Bronchial epithelial cell (primary cell): ENCODE measurements at places on chromosomes 4 and X.

- no peak for DNase-seq
These were observed 35.8 kb downstream of the SLC10A7 start for GRCh38 chr4:146485968-146486367.

DNA sequence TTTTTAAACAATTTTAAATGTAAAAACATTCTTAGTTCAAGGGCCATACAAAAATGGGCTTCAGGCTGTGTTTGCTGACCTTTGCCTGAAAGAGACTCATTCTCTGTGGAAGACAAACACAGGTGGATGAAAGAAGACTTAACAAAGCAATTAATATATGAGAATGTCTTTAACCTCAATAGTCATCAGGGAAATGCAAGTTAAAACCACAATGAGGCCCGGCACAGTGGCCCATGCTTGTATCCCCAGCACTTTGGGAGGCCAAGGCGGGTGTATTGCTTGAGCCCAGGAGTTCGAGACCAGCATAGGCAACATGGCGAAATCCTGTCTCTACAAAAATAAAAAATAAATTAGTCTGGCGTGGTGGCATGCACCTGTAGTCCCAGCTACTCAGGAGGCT is 7.1 kb upstream of the SMARCA1 start:
- DNase-seq: no peak

DNA sequence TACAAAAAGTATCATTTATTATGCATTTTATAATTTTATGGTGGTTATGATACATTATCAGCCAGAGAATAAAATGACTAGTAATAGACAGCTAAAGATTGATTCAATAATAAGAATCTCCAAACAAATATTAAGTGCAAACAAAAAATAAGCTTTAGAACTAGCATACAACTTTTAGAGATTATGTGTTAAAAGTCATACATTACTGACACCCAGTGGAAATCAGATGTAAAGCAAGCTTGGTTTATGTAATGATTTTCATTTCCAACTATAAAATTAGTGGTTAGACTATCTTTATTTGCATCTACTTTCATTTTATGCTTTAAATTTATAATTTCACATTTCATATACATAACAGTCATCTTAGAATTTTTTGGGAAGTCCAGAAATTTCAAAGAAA is 57.7 kb downstream of the IL13RA2 start:
- DNase-seq: peak; percentile 25

DNA sequence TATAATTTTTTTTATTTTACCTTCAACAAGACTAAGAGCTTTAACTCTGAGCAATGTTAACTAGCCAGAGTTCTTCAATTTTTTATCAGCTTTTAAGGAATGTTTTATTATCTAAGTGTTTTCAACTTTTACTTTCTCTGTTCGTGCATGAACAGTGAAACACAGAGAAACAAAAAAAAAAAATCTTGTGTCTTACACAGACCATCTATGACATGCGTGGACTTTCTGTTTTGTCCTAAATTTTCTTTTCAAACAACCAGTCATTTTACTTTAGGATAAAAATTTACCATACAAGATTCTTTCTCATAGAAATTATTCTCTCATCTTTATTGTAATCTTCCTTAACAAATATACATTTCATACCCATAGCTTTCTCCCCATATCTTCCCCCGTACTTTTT is 731.9 kb upstream of the PCDH10 start:
- DNase-seq: no peak

DNA sequence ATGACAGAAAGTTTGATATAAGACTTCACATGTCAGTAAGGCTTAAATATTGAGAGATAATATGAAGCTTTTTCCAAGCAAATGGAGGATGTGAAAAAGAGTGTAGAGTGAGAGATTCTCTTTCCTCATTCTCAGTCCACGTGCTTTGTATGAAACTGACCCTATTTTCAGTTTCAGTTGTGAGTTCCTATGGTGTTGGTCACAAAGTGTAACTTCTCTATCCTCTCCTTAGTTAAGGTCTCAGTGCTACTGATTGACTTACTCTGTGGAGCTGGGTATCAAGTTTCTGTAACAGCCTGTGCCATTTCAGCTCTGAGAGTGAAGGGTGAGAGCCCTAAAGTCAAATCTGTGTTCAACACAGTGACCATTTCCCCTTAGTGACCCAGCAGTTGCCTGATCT is 277.2 kb downstream of the EPHA5 start:
- DNase-seq: no peak

DNA sequence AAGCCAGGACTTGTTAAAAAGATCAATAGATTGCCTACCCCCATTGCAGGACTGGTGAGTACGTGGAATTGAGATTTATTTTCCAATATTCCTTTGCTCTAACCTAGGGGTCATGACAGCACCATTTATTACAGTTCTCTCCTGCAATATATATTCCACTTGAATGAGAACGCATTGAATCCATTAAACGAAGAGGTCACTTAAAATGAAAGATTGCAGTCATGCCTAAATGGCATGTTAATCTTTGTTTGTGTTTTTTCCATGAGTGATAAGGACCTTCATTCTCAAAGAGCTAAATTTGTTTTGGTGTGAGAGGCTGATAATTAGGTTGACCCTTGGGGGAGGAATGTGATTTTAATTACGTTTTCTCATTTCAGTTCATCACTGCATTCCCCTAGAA is 13.5 kb upstream of the LIMCH1 start:
- no peak for DNase-seq

GRCh38 chrX:69299285-69299684 is 134.0 kb upstream of the PJA1 start:
- no peak for DNase-seq

DNA sequence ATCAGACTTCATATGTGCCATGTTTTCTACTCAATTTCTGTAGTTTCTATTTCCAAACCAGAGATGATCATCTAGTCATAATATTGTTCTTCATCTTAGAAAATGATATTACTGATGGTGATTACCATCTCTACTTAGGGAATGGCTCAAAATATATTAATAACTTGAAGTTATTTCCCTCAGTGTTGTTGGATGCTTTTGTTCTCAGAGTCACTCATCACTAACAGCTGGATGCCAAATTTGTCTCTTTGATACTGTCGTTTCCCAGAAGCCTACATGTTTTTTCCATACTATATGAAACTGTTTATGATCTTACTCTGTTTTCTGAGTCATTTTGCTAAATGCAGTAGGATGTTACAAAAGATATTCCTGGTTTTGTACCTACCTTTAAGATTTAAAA is 8.9 kb downstream of the PGAM4 start:
- DNase-seq: no peak

DNA sequence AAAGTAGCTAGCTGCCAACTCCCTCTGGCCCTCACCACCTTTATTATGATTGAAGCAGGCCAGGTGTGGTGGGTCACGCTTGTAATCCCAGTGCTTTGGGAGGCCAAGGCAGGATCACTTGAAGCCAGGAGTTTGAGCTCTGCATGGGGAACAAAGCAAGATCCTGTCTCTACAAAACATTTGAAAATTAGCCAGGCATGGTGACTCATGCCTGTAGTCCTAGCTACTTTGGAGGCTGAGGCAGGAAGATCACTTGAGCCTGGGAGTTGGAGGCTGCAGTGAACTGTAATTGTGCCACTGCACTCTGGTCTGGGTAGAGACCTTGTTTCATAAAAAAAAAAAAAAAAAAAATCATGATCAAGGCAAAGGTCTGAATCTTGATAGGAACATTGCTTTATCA is 467.0 kb upstream of the DIPK2B start:
- peak; percentile 10 for DNase-seq

GRCh38 chr4:151218343-151218742 is 58.6 kb upstream of the PRSS48 start:
- peak; percentile 38 for DNase-seq

- DNase-seq: peak; percentile 80
These were observed 61.1 kb downstream of the CPEB2 start for GRCh38 chr4:15063341-15063740.

DNA sequence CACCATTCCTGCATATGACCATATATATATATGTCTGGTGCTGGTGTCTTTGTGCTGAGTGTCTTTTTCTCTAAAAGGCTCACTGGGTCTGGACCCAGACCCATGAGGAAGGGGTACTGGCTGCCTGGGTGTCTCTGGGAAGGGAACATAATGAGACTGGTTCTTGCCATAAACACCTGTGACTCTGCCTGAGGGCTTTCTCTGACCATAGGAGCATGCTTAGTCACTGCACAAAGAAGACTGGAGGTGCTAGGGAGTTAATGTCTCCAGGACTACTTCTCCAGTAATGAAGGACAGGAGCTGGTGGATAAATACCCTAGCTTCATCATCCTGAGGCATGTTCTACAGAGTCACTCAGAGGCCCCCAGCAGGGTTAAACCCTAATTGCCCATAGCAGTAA is 47.1 kb upstream of the CASK start:
- no peak for DNase-seq

- no peak for DNase-seq
These were observed 204.3 kb downstream of the PCDH7 start for GRCh38 chr4:30924495-30924894.

- no peak for DNase-seq
These were observed 190.5 kb upstream of the GALNTL6 start for GRCh38 chr4:171622729-171623128.

DNA sequence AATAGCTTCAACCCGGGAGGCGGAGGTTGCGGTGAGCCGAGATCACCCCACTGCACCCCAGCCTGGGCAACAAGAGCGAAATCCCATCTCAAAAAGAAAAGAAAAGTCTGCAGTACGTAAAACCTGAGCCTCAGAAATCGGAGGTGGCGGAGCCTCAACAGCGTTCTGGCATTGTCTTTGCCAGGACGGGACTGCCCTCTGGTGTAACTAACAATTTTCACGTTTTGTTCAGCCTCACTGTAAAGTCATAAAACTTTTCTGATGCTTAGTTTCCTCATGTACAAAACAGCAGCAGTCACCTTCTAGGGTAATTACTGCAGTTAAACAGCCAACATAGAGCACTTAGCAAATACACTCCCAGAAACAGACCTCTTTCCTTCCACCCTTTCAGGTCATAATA is 121.7 kb downstream of the RBM47 start:
- no peak for DNase-seq

DNA sequence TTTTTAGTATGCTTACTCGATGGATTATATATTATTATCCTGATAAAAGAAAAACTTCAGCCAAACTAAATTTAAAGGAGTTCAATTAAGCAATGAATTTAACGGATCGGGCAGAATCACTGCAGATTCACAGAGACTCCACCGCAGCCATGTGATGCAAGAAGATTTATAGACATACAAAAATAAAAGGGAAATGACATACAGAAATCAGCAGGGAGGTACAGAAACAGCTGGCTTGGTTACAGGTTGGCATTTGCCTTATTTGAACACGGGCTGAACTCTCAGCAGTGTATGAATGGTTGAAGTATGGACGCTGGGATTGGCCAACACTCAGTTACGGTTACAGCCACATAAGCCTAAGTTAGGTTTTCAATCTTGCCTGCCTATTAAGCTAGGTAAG is 35.4 kb upstream of the DHRSX start:
- no peak for DNase-seq

DNA sequence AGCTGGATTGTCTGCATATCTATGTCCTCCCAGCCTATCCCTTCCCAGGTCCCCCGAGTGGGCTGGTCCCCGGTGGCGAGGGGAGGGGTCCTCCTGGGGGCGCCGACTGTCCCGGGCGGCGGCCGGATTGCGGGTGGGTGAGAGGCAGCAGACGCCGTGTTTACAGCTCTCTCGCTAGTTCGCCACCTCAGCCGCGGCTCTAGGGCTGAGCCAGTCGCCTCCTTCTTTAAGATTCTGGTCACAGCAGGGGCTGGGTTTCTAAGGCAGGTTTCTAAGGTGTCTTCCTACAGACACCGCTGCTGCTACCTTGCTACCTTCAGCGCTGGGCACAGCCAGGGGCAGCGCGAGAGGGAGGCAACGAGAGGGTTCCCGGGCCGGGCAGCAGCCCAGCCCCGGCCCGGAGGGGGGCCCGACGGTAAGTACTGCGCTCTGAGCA is 57.2 kb downstream of the FRMPD3 start:
- DNase-seq: no peak

- DNase-seq: no peak
These were observed 2.8 kb downstream of the ARMCX2 start for GRCh38 chrX:101656817-101657216.

- no peak for DNase-seq
These were observed 17.8 kb downstream of the ANOS1 start for GRCh38 chrX:8714164-8714563.

DNA sequence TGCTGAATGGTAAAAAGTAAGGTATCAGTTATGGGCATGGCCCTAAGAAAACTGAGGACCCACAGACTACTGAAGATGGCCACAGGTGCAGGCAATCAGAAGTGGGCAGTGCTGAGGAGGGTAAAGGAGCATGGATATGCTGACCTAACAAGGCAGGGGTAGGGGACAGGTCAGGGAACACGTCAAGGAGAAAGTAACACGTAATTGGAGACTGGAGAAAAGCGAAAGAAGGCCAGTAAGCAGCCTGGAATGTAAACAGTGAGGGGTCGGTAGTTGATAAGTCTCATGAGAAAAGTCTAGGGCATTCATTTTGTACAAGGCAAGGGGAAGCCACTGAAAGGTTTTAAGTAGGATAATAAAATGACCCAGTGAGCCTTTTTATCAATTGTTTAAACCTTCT is 153.3 kb downstream of the PRDM5 start:
- DNase-seq: no peak

DNA sequence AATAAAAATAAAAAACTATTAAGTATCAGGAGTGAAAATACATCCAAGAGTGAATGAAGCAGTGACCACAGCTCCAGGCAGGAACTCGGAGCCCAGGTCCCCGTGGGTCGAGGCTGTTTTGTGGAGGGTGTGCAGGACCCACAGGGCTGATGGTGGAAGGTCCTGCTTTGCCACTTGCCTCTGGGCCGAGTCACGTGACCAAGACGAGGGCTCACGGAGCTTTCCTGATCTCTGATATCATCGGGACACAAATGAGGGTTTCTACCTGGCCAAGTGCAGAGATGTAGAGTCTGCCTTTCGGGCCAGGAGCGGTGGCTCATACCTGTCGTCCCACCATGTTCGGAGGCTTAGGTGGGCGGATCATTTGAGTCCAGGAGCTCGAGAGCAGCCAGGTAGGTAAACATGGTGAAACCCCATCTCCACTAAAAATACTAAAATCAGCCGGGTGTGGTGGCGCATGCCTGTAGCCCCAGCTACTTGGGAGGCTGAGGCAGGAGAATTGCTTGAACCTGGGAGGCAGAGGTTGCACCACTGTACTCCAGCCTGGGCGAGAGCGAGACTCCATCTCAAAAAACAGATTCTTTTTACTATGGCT is 7.2 kb downstream of the SLC25A6 start:
- DNase-seq: no peak

GRCh38 chrX:35617836-35618235 is 180.3 kb upstream of the MAGEB16 start:
- peak; percentile 32 for DNase-seq

- DNase-seq: peak; percentile 80
These were observed 34.7 kb upstream of the TASL start for GRCh38 chrX:30612250-30612655.
